ENCODE measurements at places on chromosomes 12 and 14.

DNA sequence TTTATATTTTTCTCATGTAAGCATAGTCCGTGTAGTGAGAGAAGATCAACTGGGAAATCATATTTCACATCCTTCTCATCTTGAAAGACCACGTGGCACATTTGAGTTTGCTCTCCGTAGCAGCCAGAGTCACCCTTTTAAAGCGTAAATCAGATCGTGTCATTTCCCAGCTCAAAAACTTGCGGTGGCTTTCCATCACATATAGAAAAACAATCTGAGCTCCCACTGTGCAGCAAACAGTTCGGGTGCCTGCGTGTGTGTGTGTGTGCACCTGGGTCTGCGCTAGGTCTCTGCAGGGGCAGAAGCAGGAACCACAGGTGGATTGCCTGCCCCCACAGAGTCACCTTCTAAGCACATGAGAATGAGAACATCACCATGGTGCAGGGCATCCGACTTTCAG lies 338.2 kb downstream of the TRHDE start:
- DNase-seq, result no peak

GRCh38 chr12:19129486-19130223 lies at the start of gene PLEKHA5:
Gene PLEKHA5, plus strand, starts transcription at chr12:19129733. Its CDS starts 67 bp downstream, at chr12:19129800.
- DNase-seq, result peak; percentile 80

GRCh38 chr14:95535226-95536021 lies 574 bp downstream of the GLRX5 start:
- DNase-seq, result no peak

DNA sequence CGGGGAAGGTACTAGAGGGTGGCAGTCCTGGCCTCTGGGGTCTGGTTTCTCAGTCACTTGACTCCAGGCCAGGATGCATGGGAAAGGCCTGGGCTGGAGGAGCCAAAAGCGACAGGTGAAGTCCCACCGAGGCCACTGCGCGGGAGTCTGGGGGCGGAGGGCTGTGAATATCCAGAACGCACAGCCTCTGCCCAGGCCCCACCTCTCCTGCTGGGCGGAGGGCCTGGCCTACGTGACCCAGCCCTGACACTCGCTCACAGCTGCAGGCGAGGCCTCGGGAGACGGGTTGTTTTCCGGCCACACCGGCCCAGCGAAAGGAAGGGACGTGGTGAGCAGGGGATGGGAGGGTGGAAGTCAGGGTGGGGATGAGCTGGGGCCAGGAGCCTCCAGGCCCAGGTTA lies 91.2 kb downstream of the RFLNA start:
- DNase-seq, result peak; percentile 51

- DNase-seq, result no peak
Observed at GRCh38 chr14:75690010-75690409, 29.0 kb downstream of the TTLL5 start.

GRCh38 chr12:92065639-92066038 lies 80.0 kb downstream of the BTG1 start:
- no peak for DNase-seq
